Parietal lobe (tissue), 2 donors: ENCODE measurements at places on chromosomes 2 and 18. TPM values are rescaled to one million over a fixed set of nuclear protein-coding genes. Genes with fewer than 3 reads are reported as not detected.

The NT5C1B gene
- not detected for total RNA-seq

The AQP12A gene
- not detected for total RNA-seq

The TMEM163 gene
- total RNA-seq, result 19.1 TPM

The SLC4A5 gene
- 13.8 TPM for total RNA-seq

The PRSS56 gene
- total RNA-seq, result not detected
